ENCODE measurements at places on chromosomes 12 and 14.

- peak; percentile 94 for DNase-seq
Measured at GRCh38 chr14:90454041-90455000, 57.5 kb downstream of the CALM1 start.

- no peak for DNase-seq
Measured at GRCh38 chr12:129911428-129912049, 7.7 kb upstream of the TMEM132D start.

- peak; percentile 69 for DNase-seq
Measured at GRCh38 chr14:70692210-70692609, 50.5 kb downstream of the TTC9 start.

GRCh38 chr12:117009759-117010158, 89.5 kb downstream of the TESC start:
- no peak for DNase-seq

GRCh38 chr14:90803249-90803648, 13.0 kb downstream of the TTC7B start:
- DNase-seq = no peak

DNA sequence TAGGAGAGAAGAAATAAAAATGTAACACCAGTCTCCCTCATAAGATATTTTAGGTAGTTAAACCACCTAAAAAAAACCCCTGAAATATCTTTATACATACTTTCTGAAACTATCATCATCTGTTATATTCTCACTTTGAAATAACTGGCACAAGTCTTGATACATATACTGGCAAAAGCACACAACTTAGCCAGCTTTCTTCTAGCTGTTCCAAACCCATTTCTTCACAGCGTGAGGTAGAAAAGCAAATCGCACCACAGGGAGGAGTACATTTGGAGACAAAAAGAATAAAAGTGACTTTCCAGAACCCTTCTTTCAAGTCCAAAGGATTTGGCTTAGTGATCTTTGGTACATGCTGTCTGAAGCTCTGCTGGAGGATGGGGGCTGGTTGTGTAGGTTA, 78.5 kb downstream of the RERG start:
- DNase-seq = no peak

GRCh38 chr12:112140728-112141127, 15.4 kb downstream of the TRAFD1 start:
- no peak for DNase-seq

DNA sequence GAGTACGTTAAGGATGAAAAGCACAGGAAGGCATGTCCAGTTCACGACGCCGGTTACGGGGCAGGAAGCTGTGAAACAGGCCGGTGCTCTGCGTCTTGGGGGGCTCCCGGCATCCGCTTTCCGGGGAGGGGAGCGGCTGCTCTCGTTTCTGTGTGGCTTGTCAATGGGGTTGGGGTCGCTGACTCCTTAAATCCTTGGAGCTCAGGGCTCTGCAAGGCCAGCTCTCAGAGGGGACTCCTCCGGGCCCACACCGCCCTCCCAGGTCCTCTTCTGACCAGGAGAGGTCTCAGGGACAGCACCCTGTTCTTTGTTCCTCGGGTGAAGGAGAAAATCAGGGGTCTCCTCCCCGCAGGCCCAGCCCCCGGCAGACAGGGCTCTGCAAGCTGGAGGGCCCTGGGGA, 78.1 kb downstream of the GALNT9 start:
- DNase-seq = no peak

- no peak for DNase-seq
Measured at GRCh38 chr12:108732489-108733229, 1.3 kb upstream of the CORO1C start.

DNA sequence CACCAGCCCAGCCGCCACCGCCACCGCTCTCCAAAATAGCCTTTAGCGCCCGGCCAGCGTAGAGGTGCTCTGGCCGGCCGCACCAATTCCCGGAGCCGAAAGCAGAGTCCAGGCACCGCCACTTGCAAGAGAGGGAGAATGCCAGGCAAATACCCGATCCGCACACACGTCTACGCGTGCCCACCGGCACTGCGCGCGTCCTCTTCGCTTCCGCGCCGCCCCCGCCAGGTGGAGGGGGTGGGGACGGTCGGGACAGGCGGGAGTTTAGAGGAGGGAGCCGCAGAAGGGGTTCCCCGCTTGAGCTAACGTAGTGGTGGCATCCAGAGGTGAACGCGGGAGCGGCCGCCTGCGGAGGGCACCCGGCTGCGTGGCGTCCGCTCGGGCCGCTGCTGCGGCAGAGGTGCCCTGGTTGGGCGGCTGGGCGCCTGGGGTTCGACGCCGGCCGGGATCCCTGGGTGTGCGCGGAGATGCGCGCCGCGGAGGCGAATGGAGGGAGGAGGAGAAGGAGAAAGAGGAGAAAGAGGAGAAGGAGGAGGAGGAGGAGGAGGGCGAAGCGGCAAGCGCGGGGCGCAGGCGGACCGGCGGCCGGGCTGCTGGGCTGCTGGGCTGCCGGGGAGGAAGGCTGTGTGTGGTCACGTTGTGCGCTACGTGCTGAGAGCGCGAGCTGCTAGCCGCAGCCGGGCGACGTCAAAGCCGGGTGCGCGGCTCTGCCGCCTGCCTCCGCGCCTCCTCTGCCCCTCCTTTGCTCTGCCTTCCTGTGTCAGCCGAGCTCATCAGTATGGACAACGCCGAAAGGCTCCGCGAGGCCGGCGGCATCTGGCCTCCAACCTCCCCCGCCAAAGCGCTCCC, at the start of gene MDGA2:
TSS of gene MDGA2 (minus strand) at position 140 of the 849 bp plus-strand sequence.
- DNase-seq = no peak

DNA sequence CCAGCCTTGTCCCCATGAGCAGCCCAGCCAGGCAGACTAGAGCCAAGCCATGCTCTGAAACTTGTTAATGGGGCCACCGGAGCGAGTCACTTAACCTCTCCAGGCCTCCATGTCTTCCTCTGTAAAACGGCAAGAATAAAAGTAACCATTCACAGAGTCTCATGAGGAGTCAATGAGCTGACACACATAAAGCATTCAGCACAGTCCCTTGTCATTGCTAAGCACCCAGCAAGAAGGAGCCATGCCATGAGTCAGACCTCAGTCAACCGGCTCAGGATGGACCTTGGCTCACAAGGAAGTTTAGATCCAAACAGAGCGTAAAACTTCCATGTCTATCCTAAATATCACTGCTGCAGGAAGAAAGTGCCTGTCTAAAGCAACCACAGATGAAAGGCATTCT, 10.6 kb downstream of the FICD start:
- no peak for DNase-seq

- DNase-seq = peak; percentile 81
Measured at GRCh38 chr12:8038659-8039114, 6.2 kb downstream of the FOXJ2 start.

DNA sequence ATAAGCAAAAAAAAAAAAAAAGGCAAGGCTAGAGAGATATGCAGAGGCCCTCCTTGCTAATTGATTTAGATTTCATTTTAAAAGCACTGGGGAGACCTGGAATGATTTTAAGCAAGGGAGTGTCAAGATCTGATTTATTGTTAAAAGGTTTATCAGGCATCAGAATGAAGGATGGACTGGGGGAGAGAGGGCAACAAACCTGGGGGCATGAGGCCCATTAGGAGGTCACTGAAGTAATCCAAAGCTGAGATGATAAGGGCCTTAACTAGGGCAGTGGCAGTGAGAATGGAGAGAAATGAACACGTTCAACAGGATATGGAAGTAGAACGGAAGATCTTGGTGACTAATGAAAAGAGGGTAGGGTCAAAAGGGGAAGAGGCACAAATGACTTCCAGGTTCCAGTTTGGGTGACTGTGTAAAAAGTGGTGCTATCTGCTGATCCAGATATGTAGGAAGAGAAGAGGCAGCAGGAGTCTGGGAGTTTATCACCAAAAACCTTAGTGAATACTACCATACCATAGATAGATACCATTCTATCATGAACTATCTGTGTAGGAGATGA, 24.0 kb downstream of the KITLG start:
- DNase-seq = no peak

- no peak for DNase-seq
Measured at GRCh38 chr12:50120521-50120920, 8.5 kb downstream of the COX14 start.

DNA sequence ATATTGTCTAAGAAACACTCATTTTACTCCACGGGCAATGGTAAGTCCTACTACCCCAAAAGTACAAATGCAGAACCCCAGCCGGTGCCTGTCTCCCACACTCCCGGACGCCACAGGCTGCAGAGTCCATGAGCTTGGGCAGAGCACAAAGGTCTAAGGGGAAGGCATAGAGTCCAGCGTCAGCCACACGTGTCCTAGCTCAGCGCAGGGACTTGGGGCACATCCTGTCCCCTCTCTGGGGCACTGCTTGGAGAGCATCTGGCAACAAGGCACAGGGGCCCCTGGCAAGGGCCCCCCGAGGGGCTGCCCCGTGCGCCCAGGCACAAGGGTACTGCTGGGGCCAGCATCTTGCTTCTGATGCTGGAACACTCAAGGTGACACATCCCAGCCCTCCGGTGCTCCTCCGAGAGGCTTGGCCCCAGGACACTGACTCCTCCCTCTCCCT, 58.4 kb downstream of the BCL11B start:
- DNase-seq = no peak

- no peak for DNase-seq
Measured at GRCh38 chr12:89468648-89469326, 55.8 kb downstream of the GALNT4 start.

DNA sequence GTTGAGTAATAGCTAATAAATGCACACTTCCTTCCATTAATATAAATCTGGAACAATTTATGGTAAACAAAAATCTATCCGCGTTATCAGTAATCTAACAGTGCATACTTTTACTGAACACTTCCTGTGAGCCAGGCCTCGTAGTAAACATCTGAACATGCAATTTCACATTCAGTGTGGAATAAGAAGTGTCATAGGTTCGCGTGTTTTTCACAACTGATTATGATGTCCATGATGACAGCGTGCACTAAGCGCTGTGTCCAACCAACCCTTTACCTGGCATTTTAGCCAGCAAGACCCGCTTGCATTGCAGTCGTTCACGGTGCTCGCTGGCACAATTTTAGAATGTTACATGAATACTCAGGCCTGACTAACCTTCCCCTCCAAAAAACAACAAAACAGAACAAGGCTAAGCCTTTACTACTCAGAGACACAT, 2.1 kb downstream of the PNMA1 start:
- DNase-seq = no peak

DNA sequence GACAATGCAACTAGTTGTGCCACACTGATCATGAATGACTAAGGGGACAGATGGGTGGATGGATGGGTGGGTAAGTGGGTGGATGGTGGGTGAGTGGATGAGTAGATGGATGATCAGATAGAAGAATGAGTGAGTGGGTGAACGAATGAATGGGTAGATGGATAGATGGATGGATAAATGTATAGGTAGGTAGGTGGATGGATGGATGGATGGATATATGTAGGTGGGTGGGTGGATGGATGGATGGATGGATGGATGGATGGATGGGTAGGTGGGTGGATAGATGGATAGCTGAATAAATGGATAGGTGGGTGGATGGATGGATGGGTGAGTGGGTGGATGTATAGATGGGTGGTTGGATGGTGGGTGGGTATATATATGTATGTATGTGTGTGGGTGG, 348.8 kb upstream of the FKBP4 start:
- no peak for DNase-seq

DNA sequence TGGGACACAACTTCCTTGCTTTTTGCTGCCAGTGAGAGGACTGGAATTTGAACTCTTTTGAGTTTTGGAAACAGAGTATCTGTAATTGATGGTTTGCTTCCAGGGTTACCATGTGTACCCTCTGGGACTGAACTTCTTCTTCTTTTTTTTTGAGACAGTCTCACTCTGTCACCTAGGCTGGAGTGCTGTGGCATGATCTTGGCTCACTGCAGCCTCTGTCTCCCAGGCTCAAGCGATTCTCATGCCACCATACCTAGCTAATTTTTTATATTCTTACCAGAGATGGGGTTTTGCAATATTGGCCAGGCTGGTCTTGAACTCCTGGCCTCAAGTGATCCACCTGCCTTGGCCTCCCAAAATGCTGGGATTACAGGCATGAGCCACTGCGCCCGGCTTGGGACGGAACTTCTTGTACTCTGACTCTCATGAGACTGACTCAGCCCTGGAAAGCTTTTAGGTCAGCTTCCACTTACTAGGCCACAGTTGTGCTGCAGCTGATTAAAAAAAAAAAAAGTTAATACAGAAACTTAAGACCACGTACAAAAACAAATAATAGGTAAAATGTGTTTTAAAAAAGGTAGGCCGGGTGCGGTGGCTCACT, 15.8 kb downstream of the SEL1L start:
- peak; percentile 56 for DNase-seq

DNA sequence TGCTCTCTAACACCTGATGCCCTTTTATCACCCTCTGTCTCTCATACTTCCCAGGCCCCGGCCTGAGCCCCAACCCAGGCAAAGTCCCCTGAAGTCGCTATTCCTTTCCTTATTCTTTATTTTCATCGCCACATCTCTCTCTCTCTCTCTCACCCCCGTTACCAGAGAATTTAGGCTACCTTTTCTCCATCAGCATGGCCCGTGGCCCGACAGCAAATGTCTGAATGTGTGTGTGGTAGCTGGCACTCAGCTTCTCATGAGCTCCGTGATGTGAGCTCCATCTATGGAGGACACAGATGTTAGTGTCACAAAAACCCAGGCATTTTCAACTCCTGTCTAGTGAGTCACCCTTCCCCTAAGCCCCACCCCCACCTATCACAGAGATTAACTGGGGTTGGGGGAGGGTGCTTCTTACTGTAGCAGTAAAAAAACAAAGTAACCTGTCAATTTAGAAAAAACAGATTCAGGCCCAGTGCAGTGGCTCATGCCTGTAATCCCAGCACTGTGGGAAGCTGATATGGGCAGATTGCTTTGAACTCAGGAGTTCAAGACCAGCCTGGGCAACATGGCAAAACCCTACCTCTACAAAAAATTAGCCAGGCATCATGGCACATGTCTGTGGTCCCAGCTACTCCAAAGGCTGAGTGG, 53.8 kb downstream of the VCPKMT start:
- no peak for DNase-seq

All from right cardiac atrium (tissue), 5 donors.